Stimulated activated CD4-positive, alpha-beta T cell treated with anti-CD3 and anti-CD28 coated beads, Interleukin-4, amount 100 ng/mL, for 24 hours (primary cell): ENCODE measurements at places on chromosomes 12 and 14.

DNA sequence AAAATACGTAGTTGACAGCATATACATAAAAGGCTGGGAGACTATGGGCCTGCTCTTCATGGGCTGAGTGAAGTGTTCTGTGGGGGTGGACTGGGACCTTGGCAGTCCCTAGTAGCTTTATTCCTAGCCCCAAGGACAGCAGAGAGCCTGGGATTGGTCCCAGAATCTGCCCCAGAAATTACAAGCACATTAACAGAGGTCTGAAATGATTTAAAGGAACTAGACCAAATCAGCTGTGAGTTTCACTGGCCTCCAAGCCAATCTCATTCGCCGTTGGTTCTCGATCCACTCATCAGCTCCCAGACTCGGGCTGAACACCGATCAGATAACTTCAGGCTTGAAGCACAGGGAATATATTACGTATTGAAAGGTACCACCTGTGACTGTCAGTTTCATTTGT, 77.0 kb upstream of the PSMC1 start:
- no peak for DNase-seq

DNA sequence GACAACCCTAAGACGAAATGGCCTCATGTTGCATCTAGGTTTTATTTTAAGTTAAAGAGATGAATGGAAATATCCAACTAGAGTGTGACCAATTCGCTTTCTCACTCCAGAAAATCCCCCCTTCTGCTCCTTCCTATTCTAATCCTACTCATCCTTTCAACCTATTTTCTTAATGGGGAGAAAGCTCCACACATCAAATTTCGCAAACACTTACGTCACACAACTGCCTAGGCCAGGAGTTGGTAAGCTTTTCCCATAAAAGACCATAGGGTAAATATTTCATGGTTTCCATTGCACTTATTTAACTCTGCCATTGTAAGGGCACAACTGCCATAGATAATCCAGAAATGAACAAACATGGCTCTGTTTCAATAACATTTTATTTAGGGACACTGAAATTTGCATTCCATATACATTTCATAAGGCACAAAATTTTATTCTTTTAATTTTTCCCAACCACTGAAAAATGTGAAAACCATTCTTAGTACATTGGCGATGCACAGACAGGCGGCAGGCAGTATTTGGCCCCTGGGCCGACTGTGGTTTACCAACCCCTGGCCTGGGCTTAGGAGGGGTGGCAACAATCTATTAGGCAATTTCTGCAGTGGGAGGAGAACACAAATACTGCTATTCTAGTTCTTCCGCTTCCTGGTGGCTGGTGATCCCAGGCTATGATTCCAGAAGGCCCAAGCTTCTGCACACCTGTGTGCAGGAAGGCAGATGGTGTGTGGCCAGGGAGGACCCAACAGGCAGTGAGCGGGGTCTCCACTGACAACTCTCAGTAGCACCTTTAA, 67.2 kb upstream of the FOXN3 start:
- DNase-seq: no peak

DNA sequence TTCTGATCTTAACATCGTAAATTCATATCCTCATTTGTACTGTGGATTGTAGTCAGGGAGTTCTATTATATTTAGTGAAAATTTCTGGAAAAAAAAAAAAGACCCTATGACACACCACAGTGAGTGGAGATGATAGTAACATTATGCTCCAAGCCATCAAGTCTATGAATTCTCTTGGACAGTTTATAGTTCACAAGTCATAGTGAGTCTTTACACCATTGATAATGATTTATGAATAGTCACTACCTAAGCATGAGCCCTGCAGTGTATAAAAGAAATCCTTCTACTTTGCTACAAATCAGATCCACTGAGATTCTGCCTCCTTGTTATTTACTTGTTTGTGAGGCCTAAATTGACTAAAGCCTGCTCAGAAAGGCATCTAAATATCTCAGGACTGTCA, 772.2 kb upstream of the NOVA1 start:
- DNase-seq: no peak

DNA sequence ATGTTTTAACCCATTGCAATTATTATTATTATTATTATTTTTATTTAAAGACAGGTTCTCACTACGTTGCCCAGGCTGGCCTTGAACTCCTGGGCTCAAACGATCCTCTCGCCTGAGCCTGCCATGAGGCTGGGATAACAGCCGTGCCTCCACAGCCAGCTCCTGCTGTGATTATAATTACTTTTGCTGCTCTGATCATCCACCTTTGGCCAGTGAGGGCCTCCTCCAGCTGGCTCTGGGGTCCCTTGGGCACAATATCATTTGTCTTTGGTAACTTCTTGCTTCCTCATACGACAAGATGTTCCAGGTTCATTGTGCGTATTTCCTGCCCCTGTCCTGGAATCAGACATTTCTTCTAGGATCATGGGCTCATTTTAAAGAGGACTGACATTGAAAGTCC, 28.4 kb downstream of the LRTM2 start:
- DNase-seq: no peak

GRCh38 chr12:124024263-124024678, 51.3 kb downstream of the ZNF664 start:
- DNase-seq: no peak

DNA sequence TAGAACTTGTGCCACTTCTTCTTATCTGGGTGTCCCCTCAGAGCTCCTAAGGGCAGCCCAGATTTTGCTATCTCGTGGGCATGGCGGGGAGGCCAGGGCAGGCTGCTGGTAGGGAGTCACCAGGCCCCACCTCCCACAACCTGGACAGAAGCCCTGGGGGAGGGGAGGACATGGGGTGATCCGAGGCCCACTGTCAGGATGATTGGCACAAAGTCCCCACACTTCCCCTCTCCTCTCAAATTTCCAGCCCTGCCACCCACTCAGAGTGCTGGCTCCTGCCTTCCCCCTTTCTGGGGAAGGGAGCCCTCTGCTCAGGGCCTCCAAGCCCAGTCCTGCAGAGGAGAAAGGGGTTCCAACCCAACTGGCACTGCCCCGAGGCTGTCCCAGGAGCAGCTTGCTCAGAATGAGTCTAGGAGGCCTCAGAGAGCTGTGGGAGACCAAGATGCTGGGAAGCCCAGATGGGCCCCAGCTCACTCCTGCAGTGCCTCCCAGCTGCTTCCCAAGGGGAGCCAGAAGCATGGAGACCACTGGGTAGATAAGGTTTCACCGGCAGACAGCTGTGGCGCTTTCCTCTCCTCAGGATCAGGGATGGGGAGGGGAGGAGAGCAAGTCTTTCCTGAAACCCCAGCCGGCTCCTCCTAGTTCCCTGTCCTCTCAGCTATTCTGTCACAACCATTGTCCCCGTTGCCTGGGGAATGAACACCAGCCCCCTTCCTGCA, 82.8 kb downstream of the B4GALNT3 start:
- no peak for DNase-seq

GRCh38 chr14:50615056-50615455, 53.0 kb downstream of the SAV1 start:
- DNase-seq: no peak

- no peak for DNase-seq
Observed at GRCh38 chr12:6965714-6966113, 4.8 kb downstream of the PHB2 start.

- no peak for DNase-seq
Observed at GRCh38 chr12:72679147-72679757, 407.1 kb downstream of the TRHDE start.

DNA sequence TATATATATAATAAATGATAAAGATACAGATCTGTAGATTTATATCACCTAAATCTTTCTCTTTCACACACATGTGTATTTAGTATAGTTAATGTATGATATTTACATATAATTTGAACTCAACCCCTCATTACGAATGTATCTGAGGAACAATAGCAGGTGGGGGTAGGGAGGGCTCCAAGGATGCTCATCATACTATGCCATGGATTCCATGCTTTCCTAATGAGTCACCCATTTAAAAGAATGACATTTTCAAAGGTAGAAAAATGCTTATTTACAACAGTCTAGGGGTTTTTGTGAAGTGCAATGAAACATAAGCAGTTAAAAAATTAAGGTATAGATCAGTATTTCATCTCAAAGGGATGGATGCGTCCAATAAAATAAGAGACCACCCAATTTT, 181.6 kb downstream of the SOX5 start:
- DNase-seq: no peak

DNA sequence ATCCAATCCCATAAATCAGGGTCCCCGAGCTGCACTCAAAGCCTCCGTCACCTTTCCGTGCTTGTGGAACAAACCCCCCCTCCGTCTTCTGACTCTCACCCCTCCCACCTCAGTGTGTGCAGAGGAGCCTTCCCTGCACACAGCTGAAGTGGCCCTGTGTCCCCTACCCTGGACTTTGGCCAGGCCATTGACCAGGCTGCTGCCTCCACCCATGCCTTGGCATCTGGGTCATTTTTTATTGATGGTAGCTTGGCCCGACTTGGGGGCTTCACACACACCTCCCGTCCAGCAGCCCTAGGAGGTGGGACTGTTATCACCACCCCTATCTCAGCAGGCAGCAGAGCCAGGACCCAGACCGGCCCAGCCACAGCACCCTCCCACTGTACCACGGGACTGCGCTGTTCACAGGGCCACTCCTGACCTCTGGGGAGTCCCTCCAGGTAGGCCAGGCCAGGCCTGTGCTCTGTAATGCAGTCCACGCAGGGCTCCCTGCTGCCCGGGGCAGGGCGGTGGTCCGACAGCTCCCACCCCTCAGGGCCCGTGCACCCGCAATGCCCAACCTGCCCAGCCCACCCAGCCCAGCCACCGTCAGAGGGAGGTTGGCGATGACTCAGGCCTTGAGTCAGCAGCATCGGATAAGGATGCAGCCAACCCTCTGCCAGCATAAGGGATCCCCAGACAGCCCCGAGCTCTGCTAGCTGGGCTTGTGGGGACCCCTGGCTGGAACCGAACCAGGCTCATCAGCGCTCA, 9.2 kb upstream of the INF2 start:
- no peak for DNase-seq

- DNase-seq: no peak
Observed at GRCh38 chr12:40157336-40157735, 51.5 kb upstream of the SLC2A13 start.

DNA sequence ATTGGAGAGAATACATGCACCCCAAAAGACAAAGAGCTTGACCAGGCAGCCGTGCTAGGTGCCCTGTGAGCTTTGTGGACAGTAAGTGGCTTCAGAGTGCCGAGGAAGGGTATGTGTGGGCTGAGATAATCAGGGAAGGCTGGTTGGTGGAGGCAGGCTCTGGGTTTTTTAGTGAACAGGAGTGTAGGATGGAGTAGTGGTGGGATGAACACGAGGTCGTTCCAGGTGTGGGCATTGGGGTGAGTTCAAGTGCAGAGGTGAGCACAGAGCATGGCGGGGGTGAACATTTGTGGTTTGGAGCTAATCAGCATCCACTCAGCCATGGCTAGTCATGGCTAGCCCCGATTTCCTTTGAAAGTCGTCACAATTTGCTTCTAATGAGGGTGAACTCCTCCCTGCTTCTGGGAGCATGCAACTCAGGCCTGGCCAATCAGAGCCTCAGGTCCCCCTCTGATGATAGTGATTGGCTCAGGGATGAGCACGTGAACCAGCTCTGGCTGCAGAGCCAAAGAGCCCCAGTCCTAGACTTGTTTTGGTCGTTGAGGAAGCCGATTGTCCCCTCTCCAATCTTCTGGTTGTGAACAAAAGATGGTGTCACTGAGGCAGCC, 40.7 kb upstream of the TCL1B start:
- no peak for DNase-seq

- peak; percentile 65 for DNase-seq
Observed at GRCh38 chr12:103924761-103925641, 5.2 kb upstream of the HSP90B1 start.

DNA sequence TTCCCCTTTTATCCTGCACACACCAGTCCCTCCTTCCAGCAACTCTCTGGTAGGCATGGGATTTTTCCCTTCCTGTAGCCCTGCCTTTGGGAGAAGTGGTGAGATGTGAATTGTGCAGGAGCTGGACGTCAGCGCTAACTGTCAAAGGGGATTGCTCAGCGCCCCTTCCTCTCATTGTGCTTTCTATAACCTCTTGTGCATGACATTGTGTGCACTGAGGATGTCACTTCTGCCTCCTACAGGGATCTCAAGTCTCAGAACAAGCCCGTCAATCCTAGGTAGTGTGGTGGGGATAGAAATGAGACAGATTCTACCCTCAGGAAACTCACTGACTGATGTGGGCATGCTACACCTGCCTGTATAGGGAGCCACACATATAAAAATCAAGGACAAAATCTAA, 8.7 kb downstream of the KCNA5 start:
- no peak for DNase-seq

DNA sequence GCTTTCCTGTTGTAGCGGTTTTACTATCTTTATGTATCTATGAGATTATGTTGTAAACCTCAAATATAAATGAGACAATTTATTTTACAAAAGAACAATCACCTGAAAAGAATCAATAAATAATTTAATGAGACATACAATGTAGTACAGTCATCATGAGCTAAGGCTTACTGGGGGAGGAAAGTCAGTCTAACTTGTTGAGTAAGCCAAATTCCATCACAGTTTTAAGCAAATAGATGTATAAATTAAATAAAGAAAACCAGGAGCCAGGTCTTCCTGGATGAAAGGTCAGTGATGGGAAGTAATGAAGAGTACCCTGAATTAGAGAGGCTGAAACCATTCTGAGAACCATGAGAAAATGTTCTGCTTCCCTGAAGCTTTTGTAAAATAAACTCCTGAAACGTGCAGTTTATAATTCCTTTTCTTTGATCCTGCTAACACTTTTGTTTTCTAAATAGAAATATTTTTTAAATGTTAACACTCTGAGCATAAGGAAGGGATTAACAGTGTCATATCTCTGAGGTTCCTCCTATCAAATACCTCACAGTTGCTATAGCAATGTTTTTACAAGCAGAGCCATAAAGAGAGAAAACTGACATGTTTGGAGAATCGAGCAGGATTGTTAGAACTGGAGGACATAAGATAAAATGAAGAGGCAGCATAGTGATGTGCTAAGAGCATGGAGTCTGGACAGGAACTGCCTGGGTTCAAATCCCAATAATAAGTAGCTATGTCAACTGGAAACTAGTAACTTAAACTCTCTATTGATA, 444.9 kb upstream of the FOXG1 start:
- DNase-seq: no peak

DNA sequence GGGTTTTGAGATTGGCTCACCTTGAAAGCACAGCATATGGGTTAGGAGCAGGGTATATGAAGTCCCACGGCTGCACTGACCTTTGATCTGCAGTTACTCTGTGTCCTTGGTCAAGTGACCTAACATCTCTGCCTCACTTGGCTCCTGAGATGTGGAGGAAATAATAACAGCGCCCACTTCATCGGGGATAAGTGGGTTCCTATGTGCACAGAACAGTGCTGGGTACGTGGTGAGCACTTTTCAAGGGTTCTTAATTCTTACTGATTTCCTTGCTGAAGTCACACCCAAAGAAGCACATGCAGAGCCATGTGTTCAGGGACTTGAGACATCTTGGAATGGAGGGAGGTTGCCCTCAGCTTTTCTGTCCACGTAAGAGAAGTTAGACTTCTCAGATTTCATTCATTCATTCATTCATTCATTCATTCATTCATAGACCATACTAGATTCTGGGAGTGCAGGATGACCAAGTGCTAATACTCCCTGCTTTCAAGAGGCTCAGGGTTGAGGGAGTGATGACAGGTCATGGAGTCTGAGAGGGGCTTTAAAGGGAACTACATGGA, 39.4 kb downstream of the ADGRD1 start:
- DNase-seq: no peak
